ENCODE measurements at places on chromosomes 7 and 10.

GRCh38 chr7:130423501-130424037, 17.2 kb downstream of the CEP41 start:
- DNase-seq, result no peak

DNA sequence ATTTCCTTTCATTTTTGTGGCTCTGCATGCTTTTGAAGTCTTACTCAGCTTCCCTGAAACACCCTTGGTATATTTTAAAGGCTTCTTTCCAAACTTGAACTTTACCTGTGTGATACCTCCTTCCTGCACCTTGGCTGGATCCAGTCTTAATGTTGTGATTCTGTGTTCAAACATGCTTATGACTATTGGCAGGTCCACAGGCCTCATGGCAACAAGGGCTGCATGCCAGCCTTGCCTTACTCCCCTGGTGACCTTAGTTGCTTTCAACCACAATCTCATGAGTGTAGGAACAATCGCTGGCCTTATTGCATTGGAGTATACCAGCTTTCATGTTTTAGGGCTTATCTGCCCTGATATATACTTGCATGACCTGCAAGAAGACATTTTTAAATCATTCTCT, 238.7 kb downstream of the KIF20B start:
- no peak for DNase-seq

DNA sequence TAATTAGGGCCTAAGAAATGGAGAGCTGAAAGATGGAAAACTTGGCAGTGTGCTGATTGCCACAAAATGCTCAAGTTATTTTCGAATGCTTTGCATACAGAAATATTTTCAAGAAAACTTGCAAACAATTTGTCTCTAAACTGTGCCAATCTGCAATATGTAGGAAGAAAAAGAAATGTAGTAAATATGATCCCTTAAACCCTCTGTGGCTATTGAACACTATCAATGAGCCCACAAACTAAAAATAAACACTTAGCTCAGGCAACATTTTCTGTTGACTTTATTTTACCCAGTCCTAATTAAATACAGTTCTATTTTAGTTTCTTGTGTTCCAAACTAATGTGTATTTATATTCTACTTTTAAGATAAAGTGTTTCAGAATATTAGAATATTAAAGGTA, 342.1 kb downstream of the SEMA3D start:
- no peak for DNase-seq

DNA sequence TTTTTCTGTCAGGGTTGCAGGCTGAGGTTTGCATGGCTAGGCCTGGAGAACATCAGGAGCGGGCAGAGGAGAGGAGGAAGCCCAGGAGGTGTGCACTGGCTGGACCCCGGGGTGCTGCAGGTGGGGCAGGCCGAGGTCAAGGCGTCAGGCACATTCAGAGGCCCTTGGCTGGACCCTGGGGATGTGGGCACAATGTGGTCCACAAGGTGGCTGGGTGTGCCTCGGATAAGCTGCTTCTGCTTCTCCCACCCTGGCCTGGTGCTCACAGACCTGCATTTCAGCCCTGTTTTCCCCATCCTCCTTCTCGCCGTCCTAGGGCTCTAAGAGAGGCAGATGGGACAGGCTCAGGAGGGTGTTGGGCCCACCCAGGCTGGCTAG, 108.2 kb downstream of the ADCY1 start:
- no peak for DNase-seq

DNA sequence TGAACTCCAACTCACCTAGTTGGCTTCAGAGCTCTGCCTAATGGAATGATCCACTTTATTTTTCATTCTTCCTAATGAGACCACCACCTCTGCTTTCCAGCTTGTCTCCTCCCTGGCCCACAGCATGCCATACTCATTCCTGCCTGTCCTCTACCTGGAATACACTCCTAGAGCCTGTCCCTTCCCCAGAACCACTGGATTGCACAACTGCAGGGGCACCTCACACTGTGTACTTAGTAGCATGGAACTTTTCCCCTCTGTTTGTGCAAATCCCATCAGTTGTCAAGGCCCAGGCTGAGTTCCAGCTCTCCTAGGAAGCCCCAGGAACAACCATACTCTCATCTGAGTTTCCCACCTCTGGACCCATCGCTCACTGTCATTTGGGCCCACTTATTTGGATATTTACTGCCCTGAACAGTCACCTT, 15.6 kb downstream of the ALDH18A1 start:
- DNase-seq, result no peak

DNA sequence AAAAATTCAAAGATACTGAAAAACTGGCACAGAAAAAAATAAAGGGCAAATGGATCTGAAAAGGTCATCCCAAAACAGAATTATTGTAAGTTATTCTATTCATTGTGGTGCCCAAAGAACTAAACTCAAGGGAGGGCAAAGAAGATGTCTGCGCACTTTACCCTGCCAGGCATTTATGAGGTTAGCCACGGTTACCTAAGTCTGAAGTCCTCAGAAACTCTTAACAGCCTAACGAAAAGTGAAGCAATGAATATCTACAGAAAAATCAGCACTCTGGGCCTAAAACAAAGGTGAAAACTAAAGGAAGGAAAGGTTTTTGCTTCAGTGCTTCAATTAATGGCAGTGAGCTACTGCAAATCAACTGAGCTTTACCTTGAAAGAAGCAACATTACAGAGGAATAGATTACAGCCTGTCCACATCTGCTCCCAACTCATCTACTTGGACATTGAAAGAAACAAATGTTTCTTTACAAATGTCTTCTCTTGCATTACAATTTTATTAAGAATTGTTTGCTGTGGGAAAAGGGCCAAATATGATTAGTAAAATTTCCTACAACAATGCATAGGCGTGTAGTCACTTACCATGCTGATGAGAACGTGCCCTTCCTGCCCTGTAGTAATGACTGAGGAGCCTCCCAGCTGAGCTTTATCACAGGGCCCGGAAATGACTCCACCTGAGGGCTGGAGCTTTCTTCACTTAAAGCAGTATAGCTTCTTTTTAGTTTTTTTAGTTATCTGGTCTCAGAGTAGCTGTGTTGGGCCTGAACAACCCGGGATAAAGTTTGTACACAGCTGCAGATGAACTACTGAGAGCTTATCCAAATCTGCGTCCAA, at the start of gene TUBAL3:
Gene TUBAL3, minus strand, starts transcription at position 621 of the 834 bp plus-strand sequence. Its CDS starts 36 bp downstream, at position 585.
- DNase-seq, result no peak

DNA sequence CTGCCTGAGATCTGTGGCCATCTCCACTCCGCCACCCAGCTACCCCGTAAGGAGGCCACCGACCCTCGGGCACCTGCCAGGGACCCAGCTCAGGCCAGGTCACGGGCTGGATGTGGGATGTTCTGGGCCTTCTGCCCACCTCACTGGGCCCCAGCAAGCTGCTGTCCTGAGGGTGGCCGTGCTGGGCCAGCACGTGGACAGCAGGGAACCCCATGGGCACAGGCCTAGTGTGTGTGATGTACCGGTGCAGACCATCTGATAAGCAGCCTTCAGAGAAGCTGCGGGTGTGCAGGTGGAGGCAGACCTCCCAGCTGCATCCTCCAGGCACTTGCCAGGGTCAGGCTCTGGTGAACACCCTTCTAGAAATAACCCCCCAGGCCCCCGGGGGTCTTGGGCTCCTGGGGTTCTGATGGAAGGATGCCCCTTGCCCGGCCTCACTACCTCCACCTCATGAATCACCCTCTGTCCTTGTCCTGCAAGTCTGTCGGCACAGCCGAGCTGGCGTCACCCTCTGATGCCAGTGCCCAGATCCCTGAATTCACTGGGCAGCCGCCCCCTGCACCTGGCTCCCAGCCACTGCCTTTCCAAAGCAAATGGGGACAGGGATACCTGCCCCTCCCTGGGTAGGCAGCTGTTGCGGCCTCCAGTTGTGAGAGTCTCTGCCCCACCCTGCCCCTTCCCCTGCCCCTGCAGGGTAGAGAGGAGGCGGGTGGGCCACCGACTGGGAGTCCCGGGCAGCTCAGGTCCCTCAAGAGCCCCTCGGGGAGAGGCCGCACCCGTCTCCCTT, 139.8 kb downstream of the FAM53B start:
- no peak for DNase-seq

GRCh38 chr10:125200396-125200795, 40.0 kb upstream of the CTBP2 start:
- no peak for DNase-seq

DNA sequence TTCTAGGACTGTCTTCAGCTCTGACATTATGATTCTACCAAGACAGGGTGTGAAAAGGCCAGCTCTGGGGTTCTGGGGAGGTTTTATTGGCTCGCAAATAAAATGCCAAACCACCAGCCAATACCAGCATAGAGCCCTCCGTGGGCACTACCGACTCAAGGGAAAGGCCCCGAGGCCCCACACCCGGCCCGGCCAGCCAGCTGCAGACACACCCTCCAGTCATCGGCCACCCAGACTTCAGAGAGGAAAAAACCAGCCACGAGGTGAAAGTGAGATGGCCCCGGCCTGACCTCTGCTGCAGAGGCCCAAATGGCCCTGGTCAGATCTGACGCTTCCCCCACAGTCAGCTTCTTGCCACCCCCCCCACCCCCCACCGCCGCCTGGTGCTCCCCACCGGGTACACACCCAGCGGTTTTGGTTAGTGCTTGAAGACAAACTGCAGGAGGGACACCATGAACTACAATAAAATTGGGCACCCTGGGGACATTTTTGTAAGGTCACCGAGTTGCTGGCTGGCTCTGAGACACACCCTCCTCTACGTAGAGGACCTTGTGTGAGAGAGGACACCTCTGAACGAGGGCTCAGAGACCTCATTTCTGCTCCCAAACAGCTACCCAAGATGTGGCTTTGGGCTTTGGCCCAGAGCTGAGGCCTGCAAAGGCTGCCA, 79.9 kb downstream of the PRKAG2 start:
- no peak for DNase-seq

DNA sequence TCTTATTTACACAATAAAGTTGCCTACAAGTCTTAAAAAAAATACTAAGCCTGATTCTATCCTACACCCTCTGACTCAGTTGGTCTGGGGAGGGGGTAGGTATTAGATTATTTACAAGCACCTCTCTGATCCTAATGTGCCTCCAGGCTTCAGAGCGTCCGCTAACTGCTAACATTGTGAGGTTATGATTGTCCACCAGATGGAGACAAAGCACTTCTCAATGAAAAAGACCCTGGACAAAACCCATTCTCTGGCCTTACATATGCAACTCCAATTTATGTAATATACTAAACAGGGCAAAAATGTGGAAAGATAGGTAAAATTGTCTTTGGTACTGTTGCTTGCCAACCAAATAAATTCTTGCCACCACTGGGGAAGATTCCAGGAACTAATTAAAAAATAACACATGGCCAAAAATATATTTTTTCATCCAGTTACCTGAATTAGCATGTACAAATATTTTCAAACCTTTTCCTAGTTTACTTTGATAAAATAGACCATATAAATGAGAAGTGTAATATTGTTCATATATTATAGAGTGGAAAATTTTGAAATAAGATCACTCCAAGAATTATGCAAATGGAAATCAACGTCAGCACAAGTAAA, 92.4 kb downstream of the KIF20B start:
- DNase-seq, result peak; percentile 11
